Naive B cell (primary cell): ENCODE measurements at places on chromosomes 6 and 20. TPM values are rescaled to one million over a fixed set of nuclear protein-coding genes. Genes with fewer than 3 reads are reported as not detected.

Gene MATN4
- polyA plus RNA-seq: not detected

Gene RSPH4A
- polyA plus RNA-seq: not detected

Gene TMEM200A
- not detected for polyA plus RNA-seq

Gene PHACTR3
- polyA plus RNA-seq: not detected

Gene SLC26A8
- not detected for polyA plus RNA-seq

Gene RNF5
- 116 TPM for polyA plus RNA-seq

DNA sequence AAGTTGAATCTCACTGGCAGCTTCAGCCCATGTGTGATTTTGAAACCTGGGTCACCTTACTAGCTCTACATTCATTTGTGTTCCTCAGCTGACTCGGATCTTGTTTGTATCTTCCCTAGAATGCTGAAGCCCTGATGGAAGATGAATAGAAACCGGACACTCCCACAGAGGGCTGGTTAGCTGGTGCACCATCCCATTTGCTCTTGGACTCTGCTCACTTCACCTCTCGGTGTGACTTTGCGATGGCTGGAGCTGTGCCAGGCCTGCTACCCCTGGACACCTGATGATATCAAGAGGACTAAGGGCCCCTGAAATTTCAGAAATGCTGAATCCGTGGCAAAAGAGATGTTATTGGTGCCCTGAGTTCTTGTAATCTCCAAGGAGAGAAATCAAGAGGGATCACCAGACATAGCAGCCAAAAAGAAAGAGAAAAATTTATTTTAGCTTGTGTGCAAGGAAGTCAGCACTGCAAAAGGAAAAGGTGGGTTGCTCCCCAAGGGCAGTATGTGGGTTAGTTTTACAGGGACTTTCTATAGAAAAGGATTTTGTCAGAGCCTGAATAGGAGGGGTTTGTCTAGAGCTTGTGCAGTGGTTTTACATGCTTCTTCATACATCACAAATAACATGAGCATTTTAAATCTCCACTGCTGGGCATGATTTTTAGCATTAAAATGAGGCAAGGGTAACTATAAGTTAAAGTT lies 426.3 kb upstream of the NOX3 start:
- no peak for DNase-seq

DNA sequence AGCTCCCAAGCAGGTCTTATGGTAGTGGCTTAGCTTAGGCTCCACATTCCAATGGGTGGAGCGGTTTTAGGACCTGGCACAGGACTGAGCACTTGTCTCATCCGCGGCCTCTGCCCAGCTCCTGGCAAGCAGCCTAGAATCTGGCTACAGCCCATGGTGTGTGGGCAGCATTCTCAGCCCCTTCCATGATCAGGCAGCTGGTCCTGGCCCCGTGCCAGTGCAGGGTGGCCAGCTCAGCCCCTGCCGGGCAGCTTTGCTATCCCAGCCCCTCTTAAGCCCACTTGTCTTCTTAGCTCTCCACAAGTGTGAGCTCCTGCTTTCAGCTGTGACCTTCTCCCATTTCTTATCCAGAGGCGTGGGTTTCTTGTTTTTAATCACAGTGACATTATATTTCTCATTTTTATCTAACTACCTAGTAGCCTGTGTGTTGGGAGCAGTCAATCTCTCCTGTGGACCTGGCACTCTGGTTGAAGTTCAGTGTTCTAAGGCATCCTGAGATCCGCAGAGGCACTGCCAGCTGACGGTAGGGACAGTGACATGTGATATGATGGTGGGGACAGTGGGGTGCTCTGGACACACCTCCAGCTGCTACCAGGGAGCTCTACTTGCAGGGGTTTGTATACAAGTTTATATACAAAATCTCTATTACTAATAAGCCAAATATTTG lies 119.9 kb upstream of the PRND start:
- no peak for DNase-seq

DNA sequence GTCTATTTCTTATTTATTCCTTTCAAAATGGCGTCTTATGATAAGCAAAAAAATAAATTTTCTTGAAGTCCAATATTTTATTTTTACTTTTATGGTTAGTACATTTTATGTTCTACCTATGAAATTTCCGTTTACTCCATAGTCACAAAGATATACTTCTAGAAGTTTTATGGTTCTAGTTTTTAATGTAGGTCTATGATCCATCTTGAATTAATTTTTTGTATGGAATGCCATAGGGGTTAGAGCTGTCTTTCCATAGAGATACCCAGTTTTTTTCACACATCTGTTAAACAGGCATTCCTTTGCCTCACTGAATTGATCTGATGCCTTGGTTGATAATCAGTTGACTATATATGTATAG lies 24.9 kb upstream of the ASIP start:
- DNase-seq: no peak

DNA sequence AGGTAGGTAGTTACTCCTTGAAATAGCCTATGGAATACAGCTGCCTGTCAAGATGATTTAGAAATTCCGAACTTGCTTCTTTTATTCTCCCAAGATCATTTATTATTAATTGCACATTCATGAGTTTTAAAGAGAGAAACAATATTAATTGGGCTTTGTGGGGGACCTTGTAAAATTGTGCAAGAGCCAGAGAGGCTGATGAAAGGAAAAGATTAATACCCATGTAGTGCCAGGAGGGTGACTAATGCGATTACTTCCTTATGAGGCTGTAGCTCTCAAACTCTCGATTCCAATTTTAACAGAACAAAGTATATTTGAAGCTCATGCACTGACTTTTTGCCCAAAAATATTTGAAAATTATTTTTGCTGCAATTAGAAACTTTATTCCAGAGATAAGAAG lies 423.8 kb upstream of the ID4 start:
- DNase-seq: no peak
